RCC 7860 (cell line): ENCODE measurements at places on chromosomes 12 and 14.

DNA sequence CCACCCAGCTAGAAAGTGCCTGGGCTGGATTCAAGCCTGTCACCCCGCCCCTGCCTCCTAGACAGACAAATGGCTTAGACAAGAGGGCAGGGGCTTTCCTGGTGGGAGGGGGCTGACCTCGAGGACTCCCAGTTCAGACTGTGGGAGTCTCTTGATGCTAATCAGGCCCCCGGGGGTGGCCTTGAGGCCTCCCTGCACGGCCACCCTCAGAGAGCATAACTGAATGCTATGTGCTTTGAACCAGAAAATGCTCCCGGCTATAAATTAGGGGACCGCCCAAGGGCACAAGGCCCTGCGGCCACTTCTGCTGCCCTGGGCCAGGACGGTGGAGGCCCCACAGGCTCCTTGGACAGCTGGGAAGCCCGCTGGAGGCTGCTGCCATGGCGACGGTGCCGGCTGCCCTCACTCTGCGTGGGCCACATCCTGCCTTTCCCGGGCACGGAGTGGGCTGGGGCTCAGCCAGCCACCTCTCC is 111.0 kb upstream of the NCOR2 start:
- DNase-seq = peak; percentile 77

DNA sequence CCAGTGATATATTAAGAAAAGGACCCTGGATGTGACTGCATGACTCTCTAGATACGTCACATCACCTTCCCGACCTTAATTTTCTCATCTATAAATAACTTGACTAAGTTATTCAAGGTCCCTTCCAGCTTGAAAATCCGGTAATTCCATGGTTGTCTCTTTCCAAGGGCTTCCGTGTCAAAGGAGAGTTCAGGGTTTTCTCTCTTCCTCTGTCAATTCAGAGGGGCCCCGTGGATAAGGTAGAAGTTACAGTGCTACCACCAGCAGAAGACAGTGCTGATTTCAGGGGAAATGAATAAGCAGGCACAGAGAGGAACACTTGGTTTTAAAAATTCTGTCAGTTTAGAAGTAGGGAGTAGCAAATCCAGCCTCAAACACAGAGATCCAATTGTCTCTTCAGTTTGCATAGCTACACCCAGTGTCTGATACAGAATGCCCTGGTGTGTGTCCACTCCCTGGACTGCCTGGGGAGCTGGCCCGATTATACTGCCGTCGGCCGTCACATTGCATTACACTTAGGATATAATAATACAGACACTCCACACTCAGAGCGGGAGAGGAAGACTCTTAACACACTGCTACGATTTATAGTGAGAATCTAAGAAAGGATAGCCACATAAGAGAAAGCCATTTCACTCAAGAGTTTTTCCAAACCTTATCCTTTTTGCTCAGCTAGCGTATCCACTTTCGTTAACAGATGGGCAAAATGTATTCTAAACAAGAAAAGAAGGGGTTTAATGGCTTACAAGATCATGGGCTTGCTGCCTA is 54.7 kb upstream of the GTF2A1 start:
- no peak for DNase-seq

- DNase-seq = no peak
Measured at GRCh38 chr14:60326274-60326673, 77.3 kb downstream of the PPM1A start.

- peak; percentile 8 for DNase-seq
Measured at GRCh38 chr14:44846232-44846824, 115.4 kb downstream of the KLHL28 start.

DNA sequence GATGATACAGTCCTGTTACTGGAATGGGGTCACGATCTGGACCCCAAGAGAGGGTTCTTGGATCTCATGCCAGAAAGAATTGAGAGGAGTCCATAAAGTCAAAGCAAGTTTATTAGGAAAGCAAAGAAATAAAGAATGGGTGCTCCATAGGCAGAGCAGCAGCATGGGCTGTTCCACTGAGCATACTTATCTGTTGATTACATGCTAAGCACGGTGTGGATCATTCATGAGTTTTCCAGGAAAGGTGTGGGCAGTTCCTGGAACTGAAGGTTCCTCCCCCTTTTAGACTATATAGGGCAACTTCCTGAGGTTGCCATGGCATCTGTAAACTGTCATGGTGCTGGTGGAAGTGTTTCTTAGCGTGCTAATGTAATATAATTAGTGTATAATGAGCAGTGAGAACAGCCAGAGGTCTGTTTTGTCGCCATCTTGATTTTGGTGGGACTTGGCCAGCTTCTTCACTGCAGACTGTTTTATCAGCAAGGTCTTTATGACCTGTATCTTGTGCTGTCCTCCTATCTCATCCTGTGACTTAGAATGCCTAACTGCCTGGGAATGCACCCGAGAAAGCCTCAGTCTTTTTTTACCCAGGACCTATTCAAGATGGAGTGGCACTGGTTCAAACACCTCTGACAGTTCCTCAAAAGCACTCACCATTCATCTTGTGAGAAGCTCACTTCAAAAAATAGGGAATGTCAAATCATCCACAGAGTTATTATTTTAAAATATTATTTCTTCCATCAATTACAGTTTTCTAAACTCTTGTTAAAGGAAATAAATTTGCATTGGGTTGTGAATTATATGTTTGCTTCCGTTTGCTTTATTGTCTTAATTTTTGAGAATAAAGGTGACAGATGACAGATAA is 1358.8 kb upstream of the TMEM132C start:
- no peak for DNase-seq

DNA sequence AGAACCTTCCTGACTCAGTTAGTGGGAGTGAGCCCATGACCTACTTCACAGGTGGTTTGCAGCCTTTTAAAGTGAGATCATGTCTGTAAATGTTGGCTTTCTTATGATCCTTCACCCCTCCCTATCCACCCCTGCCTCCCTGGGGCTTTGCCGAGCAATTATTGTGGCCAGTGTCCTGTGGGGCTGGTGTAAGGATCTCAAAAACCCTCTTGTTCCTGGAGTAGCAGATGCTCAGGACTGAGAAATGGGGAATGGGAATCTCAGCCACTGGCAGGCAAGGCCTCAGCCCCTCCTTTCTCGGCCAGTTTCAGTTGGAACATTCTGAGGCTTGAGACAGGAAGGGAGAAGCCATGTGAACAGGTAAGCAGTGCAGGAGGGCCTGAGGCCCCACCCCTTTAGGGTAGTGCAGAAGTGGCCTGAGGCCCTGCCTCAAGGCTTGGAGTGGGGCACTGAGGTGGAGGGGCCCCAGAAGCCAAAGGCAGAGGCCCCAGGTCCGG is 53.8 kb downstream of the PLEKHG3 start:
- DNase-seq = peak; percentile 31

DNA sequence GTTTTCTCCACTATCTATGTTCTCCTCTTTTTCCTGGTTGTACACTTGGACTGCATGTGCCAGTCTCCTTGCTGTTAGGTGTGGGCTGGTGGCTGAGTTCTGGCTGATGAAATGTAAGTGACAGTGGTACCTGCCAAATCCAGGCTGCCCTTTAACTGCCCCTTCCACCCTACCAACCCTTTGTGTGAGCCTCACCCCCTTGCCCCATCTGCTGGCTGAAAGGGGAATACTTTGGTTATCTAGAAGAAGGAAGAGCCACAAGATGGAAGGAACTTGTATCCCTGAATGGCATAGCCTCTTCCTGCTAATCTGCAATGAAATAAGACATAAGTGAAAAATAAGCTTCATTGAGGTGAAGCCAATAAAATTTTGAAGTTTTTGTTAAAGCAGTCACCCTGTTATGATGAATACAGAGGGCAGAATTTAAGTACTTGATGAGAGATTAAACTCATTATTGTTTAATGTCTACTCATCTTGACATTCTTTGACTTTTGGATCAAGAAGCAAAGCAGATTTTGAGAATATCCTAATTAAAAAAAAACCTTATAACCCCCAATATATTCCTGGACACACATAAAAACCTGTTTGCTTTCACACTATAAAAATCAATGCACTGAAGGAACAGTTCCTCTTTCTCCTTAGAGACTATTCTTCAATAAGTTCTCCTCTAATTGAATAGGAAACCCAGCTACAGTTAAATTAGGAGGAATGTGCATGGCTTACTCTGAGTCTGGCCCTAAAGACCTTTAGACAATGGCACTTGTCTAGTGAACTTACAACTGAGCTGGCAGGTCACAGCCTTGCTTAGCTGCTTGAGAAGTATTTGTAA is 262.6 kb upstream of the BTG1 start:
- DNase-seq = no peak

DNA sequence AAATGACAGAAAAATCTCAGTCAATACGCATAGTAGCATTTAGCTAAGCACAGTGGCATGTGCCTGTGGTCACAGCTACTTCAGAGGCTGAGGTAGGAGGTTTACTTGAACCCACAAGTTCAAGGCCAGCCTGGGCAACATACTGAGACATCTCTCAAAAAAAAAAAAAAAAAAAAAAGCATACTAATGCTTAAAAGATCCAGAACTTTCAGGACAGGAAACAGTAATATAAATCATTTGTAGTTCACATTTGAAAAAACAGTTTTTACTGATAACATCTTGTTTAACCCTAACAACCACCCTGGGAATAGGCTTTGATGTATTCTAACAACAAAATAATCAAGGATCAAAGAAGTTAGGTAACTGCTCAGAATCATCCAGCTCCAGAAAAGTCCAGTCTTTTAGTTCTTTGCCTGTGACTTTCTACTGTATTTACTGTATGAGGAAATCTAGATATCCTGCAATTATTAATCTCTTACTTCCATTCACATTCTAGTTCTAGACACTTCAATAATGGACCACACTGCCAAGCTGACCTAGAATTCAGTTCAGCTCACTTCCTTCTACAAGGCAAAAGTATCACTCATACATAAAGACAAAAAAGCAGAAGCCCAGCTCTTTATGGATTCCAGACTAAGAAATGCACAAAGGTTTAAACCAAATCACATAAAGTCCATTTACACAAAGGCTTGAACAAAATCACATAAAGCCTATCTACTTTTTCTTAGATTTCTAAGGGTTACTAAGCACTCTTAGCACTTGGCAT is 28.5 kb downstream of the PAWR start:
- DNase-seq = no peak

- DNase-seq = no peak
Measured at GRCh38 chr12:48693572-48693971, 11.5 kb upstream of the KANSL2 start.

- DNase-seq = no peak
Measured at GRCh38 chr12:11744410-11744801, 94.9 kb downstream of the ETV6 start.

DNA sequence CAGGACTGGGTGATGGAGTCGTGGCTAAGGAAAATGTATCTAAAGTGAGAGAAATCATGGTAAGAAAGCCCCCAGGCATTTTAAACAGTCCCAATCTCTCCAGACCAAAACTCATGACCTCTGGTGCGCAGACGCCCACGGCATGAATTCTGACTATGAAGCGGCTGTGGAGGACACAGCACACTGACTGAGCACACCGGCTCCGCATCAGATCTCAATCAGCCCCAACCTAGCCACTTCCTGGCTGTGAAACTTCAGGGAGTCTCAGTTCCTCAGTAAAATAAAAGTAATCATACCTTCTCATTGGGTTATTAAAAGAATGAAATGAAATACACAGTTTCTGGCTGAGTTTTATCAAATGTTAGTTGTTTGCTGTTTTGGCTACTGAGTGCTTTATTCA is 38.7 kb downstream of the SETD3 start:
- DNase-seq = no peak

DNA sequence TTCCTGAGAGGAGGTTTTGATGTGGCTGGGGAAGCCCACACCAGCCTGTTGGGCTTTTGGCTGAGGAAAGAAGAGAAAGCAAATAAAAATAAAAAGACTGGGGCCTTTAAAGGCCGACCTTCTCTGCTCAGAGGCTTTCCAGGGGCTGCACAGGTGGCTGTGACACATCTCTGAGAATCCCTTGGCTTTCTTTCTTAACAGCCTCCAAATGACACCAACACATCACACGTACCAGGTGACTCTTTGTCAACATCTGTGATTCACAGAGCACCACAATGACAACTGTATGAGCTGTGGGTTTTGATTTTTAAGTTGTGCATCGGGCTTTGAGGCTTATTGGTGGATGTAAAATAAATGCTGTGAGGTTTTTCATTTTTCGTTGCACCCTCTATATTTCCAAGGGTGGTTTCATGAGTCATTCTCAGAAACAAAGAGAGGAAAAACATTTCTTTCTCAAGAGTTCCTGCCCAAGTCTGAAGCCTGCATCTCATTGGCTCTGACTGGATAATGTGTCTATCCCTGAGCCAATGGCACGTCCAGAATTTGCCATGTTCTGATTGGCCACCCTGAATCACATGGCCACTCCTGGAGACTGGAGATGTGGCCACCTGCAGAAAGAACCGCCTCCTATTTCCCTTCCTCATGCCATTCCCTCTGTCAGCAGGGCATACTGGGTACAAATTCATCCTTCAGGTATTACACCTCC is 349.0 kb downstream of the GLT1D1 start:
- peak; percentile 17 for DNase-seq

DNA sequence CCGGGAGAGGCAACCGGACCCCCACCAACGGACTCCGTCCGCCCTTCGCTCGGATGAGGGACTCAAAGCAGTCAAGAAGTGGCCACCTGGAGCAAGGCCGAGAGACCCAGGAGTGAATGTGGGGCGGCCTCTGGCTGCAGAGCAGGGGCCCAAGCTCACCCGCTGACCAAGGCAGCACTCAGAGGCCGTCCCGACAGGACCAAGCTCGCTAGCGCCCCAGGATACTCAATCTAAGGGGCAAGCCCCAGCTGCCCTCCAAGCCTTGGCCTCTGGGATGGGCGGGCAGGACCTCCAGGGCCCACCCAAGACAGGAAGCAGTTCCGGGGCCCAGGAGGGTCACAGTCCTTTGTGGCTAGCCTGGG is 936 bp downstream of the AKT1 start:
- DNase-seq = no peak

- DNase-seq = peak; percentile 5
Measured at GRCh38 chr14:51298895-51299294, 58.8 kb downstream of the TMX1 start.

GRCh38 chr14:40004871-40005500 is 572.8 kb upstream of the FBXO33 start:
- DNase-seq = no peak

- DNase-seq = no peak
Measured at GRCh38 chr14:102317564-102318248, 1.8 kb upstream of the ZNF839 start.

DNA sequence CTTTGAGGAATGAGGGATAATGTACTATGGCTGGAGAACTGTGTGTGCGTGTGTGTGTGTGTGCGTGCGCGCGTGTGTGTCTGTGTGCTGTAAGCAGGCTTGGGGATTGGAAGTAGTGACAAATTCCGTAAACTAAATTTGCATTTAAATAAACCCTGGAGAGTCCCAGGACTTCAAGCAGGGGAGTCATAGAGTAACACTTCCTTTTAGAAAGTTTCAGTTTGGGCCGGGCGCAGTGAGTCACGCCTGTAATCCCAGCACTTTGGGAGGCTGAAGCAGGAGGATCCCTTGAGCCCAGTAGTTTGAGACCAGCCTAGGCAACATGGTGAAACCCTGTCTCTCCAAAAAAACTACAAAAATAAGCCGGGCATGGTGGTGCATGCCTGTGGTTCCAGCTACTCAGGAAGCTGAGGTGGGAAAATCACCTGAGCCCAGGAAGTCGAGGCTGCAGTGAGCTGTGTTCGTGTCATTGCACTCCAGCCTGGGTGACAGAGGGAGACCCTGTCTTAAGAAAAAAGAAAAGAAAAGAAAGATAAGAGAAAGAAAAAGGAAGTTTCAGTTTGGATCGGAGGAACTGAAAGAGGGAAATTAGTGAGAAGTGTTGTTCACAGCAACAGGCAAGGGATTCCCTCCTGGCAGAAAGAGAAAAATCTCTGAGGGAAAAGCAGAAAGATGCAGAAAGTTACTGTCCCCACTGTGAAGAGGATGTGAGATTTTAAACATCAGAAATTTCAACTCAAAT is 222.7 kb upstream of the SOX5 start:
- DNase-seq = no peak
